ENCODE measurements at places on chromosomes 11 and 22. TPM values are rescaled to one million over a fixed set of nuclear protein-coding genes. Genes with fewer than 3 reads are reported as not detected.

Gene DCHS1
- 6.4 TPM for total RNA-seq

Gene NECTIN1
- 3.5 TPM for total RNA-seq

Gene PLEKHB1
- 53.8 TPM for total RNA-seq

DNA sequence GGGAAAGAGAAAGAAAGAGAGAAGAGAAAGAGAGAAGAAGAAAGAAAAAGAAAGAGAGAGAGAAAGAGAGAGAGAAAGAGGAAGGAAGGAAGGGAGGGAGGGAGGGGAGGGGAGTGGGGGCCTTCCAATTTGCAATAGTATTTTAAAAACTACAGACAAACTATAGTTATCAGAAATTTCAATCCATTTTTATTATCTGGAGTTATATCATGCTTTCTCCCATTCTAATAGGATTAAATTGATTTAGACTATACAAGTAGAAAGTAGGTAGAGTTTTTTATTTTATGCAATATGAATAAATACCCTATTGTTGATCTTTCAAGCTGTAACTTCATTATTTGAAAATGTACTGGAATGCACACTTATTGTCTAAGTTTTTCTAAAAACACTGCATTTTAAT, 70.2 kb upstream of the CEP126 start:
- H3K27ac ChIP-seq = no peak overlapping the region
- DNase-seq = no peak
- no peak overlapping the region for H3K4me3 ChIP-seq
- no peaks in the 10 kb centered on the region for H3K36me3 ChIP-seq
- H3K27me3 ChIP-seq = no peaks in the 10 kb centered on the region
- H3K4me1 ChIP-seq = no peaks in the 10 kb centered on the region

DNA sequence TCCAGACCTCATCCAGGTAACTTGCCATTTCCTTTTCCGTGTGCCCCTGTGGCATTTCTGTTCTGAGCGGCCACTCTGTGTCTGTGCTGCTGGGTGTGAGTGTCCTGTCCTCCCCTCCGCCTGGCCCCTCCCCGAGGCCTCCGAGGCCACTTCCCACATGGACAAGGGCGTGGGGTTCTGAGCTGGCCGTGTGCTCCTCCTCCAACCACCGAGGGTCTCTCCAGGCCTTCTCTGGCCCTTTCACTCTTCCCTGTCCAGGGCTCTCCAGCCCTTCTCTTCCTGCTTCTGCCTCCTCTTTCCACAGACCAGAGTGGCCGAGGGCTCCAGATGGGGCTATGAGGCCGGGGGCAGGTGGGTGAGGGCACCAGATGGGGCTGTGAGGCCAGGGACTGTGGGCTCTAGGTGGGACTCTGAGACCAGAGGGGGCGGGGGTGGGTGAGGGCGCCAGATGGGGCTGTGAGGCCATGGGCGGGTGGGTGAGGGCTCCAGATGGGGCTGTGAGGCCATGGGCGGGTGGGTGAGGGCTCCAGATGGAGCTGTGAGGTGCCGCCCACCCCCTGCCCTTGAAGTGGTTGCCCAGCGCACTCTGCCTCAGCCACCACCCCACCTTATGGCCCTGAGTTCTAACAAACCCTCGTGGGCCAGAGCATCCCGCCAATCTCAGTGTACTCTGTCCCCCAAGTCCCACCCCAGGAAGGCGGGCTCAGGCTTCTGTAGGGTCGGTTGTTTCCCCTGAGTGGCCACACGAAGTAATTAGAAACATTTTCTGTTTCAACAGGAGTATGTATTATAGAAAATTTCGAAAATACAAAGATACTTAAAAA, 24.1 kb downstream of the PTDSS2 start:
- no peak for DNase-seq
- no peak overlapping the region for H3K4me3 ChIP-seq
- no peak overlapping the region for H3K27ac ChIP-seq
- H3K4me1 ChIP-seq = no peaks in the 10 kb centered on the region

DNA sequence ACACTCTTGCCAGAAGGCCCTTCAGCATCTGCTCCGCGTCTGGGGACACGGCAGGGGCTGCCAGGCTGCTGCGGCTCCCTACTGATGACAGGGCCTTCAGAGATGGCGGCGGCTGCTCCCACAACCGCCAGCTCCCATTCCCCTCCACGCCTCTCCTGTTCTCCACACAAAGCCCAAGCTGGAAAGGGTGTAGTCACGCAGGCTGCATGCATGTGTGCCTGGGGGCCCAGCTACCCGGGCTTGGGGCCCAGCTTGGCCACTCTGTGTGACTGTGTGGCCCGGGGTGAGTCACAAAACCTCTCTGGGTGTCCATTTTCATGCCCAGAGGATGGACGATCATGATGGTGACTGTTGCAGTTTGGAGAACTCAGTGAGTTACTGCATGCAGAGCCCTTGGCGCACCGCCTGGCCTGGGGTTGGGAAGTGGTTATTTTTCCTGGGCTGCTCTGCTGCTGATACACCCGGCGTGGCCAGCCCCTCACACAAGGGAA, 31.7 kb upstream of the PARVB start:
- H3K36me3 ChIP-seq = peaks cover 25% of the 10 kb centered on the region
- no peaks in the 10 kb centered on the region for H3K27me3 ChIP-seq
- no peak overlapping the region for H3K4me3 ChIP-seq

GRCh38 chr22:20203142-20203551, 52.3 kb upstream of the CCDC188 start:
- no peak for DNase-seq
- no peaks in the 10 kb centered on the region for H3K36me3 ChIP-seq
- H3K4me1 ChIP-seq = peaks cover 24% of the 10 kb centered on the region
- no peak overlapping the region for H3K4me3 ChIP-seq

GRCh38 chr11:86809561-86809960, 9.2 kb downstream of the PRSS23 start:
- H3K4me3 ChIP-seq = no peak overlapping the region
- H3K27ac ChIP-seq = no peak overlapping the region
- DNase-seq = no peak
- H3K36me3 ChIP-seq = no peaks in the 10 kb centered on the region
- H3K27me3 ChIP-seq = no peaks in the 10 kb centered on the region
- peaks cover 10% of the 10 kb centered on the region for H3K4me1 ChIP-seq

GRCh38 chr22:19529811-19530210, 5.6 kb upstream of the CLDN5 start:
- H3K27me3 ChIP-seq = peaks cover 7% of the 10 kb centered on the region
- no peak overlapping the region for H3K4me3 ChIP-seq
- no peaks in the 10 kb centered on the region for H3K4me1 ChIP-seq
